ENCODE measurements at places on chromosomes 1 and 21.

GRCh38 chr1:239718571-239718970 lies 332.2 kb downstream of the CHRM3 start:
- no peak for DNase-seq

DNA sequence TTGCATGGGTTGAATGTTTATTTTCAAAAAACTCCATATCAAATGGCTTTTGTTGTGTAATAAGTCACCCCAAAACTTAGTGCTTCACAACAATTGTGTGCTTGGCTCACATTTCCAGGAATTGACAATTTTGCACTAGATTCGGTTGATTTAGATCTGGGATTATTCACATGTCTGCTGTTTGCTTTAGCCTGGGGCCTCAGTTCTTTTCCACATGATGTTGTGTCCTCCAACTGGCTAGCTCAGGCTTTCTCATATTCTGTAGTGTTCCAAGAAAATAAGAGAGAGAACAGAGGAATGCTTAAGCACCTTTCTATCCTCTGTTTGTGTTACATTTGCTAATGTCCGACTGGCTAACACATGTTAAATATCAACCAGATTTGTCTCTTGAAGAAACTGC lies 281.5 kb upstream of the ADGRL4 start:
- no peak for DNase-seq

DNA sequence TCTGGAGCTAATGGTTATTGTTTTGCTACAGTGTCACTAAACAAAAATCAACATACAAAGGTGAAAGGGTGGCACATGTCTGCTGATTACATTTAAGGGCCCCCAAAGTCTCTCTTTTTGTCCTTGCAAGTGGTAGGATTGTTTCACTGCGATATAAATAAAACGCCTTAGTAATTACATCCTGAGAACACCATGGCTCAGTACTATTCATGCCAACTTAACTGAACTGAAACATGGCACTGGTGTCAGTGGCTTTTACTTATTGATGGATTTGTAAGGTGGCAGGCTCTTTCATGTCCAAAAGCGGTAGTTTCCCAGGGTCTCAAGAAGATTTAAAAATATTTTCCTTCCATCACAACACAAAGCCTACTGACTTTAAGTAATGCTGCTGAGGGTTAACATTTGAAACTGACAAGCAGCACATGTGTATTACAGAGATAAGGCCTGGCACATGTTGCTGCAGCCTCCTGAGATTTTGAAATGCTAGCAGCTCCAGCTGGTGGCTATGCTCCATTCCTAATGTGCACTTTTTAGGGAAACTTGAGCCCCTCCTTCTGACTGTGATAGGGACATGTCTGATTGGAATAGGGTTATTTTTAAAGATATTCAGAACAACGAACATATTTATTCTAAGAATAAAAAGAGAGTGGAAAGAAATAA lies 86.8 kb downstream of the ATP1B1 start:
- DNase-seq: no peak

DNA sequence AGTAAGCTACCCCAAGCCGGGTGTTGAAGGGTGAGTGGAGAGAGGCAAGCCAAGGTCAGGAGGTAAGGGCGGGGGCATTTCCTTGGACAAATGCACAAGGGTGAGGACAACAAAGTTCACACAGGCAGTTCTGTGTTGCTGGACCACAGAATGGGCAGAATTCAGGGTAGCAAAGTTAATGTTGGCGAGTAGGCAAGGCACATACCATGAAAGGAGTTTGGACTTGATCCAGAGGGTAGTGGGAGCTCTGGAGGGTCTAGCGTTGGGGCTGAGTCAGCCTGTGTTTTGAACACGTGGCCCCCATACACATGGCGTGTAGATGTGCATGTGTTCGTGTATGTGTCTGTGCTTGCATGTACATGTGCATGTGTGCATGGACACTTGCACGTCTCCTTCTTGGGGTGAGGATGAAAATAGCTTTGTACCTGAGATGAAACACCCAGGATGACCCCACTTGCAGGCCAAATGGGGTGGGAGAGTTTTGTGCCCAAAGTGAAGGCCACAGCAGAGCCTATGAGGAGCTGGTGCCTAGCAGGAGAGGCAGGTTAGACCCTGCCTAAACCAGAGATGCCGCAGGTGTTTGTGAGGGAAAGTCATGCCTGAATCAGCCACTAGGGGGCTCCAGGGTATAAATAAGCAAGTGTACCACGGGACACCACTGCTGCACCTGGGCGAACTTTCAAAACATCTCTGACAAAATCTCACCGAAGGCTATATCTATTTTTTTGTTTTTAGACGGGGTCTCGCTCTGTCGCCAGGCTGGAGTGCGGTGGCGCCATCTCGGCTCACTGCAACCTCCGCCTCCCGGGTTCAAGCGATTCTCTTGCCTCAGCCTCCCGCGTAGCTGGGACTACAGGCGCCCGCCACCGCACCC lies 21.8 kb downstream of the SLC27A3 start:
- DNase-seq: peak; percentile 95

- no peak for DNase-seq
Measured at GRCh38 chr1:110055493-110056284, 14.8 kb downstream of the ALX3 start.

- no peak for DNase-seq
Measured at GRCh38 chr1:234842726-234843641, 233.0 kb upstream of the IRF2BP2 start.

Data from MM.1S (cell line).